ENCODE measurements at places on chromosomes 7 and 10. TPM values are rescaled to one million over a fixed set of nuclear protein-coding genes. Genes with fewer than 3 reads are reported as not detected.
A peak's percentile ranks its signal among the peaks of the same experiment; 100 is the strongest.

SKIDA1 gene
- polyA plus RNA-seq: 0.49 TPM

RAB19 gene
- polyA plus RNA-seq: not detected

DNA sequence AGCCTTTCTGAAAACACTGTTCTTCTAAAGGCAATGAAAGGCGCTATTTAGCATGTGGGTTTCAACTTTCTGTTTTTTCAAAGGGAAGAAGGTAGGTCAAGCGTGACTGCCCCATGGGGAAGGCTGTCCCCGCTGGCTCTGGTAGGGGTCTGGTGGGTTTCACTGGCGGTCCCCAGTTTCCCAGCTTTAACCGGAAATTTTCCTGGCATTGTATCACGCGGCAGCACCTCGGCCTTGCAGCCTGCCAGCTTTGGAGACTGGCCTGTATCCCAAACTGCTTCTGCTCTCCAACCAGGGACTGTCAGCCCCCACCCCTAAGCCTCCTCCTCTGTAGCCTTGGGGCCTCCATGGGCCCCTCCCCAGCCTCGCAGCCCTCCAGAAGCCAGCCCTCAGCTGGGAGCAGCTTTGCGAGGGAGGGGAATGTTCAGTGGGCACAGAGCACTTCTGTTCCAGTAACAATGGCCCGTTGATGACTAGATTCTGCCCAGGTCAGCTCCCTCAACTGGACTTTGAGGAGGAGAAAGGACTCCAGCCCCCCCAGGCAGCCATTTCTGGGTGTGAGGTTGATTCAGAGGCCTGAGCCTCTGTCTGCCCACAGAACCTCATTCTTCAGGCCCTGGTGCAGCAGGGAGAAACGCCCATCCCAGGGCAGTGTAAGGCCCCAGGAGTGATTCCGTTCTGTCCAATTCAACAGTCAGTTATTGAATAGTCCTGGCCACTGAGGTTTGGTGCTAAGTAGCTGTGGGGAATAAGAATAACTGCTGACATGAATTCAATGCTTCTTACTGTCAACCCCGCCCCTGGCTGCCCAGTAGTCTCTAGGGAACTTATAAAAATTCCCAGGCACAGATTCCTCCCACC lies 17.1 kb downstream of the CHST3 start:
- DNase-seq: peak; percentile 50

GRCh38 chr7:7384228-7384627 lies 151.4 kb downstream of the COL28A1 start:
- DNase-seq: no peak

DNA sequence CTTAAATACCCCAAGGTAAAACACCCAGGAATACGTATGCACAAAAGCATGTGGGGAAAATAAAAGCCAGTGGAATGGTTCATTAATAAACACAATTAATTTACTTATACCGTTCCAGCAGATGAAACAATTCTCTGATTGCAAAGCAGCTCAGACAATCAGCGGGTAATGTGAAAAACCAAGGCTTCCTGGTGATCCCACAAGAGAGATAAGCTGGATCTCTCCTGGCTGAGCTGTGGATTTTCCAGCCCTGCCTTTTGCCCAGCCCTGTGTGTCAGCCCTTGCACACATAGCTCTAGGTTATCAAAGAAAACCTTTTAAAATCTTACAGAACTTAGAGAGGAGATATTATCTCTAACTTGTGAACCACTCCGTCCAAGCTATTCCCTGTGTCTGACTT lies 1010.7 kb upstream of the AUTS2 start:
- DNase-seq: no peak

GRCh38 chr7:102205915-102206314 lies 80.8 kb upstream of the SH2B2 start:
- DNase-seq: no peak

GRCh38 chr10:70715853-70716795 lies 43.8 kb downstream of the ADAMTS14 start:
- DNase-seq: peak; percentile 39

All from fibroblast of lung (primary cell).